ENCODE measurements at places on chromosomes 1 and 21. TPM values are rescaled to one million over a fixed set of nuclear protein-coding genes. Genes with fewer than 3 reads are reported as not detected.

DNA sequence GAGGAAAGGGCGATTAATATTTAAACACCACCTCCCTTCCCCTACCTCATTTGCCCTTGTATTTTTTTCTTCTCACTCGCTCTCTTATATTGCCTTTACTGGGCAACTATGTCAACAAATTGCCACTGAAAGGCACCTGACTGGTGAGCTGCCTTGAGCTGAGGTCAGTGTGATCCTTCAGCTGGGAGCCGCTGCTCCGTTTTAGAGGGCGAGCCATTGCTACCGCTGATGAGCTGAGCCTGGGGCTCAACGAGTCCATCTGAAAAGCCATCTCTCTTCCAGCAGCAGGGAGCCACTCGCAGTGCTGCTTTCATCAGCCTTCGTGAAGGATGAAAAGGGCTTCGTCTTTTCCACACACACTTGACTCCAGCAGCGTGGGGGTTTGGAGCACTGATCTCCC is 108.0 kb upstream of the KIF26B start:
- no peak for DNase-seq

- DNase-seq, result no peak
Observed at GRCh38 chr1:111982428-111982827, 7.0 kb downstream of the KCND3 start.

DNA sequence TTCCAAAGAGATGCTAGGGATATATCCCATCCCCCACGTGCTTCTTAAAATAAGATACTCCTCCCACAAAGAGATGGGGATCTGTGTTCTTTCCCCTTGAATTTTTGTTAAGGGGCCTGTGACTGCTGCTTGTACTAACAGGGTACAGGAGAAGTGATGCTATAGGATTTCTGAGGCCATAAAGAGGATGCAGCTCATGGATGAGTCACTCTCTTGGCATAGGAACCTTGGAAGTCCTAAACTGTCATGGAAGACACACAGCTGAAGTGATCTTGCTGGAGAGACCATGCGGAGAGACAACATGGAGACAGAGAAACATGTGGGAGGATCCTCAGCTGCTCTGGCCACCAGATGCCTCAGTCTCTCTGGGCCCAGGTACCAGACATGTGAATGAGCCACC is 157.2 kb downstream of the S1PR1 start:
- no peak for DNase-seq

GRCh38 chr1:10598389-10598702 is 123.6 kb downstream of the PEX14 start:
- DNase-seq, result no peak

The MAEL gene
- total RNA-seq, result 0.17 TPM

GRCh38 chr1:243335292-243335691 is 79.5 kb downstream of the SDCCAG8 start:
- no peak for DNase-seq

GRCh38 chr1:156033011-156033410 is 12.3 kb upstream of the SSR2 start:
- DNase-seq, result no peak

The NBPF1 gene
- total RNA-seq, result 21.6 TPM

DNA sequence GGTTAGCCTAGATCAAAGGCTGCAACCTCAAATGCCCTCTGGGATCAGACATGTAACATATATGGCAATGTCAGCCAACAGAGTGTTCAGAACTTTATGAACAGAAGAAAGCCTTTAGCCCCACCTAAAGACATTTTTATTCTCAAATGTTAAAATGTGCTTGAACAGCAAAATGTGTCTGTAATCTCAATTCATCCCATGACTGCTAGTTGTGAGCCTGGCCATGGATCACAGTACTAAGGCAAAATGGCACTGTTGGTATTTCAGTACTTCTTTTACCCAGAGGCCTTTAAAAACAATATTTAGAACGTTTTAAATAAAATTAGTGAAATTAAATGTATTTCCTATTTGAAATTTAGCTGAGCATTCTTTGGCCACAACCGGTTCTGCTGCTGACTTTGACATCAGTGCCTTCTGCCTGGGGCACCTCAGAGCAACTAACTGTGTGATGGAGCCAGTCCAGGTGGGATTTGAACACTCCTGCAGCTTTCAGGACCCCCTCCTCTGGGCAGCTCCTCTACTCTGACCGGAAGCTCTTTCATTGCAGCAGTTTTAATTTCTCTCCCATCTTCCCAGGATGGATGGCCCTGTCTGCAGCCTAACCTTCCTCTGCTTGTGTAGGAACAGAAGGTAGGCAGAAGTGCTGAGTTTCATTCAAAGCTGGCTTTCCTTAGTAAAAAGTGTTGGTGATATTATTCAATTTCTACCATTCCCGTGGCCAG is 68.3 kb upstream of the NFIA start:
- no peak for DNase-seq

The TINAGL1 gene
- 3.9 TPM for total RNA-seq

DNA sequence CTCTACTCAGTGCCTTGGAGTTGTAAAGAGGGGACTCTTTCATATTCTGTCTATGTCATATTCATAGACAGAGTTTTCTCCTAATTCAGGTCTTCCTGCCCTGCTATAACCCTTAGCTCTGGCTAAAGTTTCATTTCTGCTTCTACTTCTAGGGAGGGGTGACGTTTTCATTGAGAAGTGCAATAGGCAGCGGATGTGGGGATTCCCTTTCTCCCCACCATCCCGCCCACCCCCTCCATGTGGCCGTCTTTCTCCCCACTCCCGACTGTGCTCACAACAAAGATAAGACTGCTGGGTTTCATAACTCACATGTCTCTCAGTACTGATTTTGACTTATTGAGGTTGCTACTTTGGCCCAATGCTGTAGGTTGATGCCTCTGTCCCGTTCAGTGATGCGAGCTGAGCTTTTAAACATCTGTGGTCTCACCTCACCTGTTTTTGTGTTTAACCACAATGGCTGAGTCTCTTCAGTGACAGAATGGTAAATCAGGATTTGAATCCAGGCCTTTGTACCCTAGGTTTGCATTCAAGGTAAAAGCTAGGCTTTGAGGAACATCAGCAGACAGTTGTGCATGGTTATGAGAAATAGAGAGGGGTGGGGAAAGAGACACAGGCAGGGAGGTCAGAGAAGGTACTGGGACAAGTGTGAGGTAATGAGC is 7.8 kb upstream of the KIF14 start:
- no peak for DNase-seq

DNA sequence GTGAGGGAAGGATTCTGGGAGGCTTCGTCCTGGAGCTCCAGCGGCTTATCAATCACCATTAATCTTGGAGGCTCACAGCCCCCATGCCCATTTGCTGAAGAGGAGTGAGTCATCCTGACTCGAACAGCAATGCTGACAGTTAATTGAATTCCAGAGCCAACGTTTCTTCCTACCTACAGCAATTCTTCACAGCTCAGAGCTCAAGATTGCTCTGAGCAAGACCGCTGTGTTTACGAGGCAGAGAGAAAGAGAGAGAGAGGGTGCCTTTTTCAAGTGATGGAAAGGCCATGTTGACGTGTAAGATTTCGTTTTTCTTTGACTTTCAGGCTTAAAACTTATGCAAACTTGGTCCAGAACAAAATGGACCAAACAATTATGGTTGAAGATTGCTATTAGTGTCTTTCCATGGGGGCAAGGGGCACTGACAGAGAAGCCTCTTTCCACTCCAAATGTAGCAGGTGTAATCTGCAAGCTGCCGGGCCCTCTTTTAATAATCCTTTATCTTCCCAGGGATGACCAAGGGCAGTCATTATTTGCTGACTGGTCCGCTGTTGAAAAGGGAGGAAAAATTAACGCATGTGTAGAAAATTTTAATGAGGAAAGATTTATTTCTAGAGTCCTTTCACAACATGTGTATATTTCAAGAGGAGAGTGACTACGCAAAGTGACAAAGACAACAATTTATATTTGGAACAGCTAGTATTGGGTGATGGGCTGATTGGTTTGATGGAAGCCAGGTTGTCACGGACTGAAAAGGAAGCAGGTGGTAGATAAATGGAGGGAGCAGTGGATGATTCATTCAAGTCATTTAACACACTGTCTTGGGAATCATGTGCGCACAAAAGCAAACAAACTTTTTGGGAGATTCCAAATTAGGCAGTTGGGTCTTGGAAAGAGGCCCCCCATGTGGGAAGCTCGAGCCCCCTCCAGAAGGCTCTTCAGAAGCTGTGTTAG is 136.1 kb upstream of the IRF2BP2 start:
- DNase-seq, result peak; percentile 93

DNA sequence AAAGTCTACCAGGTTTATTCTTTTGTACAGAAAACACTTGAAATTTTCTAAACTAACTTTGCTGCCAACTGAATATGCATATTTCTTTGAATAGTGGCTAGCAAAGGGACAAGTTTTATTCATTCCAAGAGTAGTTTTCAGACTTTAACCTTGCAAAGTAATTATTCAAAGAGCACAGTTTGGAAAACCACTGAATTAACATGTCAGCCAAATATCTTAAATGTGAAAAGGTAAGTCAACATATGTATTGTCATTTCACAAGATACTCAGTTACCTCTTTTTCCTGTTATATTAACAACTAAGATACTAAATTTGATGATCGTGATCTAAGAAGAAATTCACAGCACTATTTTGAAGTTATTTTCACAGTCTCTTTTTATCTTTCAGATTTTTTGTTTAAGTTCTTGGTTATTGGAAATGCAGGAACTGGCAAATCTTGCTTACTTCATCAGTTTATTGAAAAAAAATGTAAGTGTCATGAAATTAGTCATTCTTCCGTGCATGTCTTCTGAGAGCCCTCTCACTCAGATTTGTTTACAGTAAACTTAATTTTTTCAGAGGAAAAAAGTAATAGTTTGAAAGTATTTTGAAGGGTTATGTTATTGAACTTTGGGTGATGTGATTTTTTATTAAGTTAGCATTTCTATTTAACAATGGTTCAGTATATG is 15.3 kb downstream of the RAB4A start:
- no peak for DNase-seq

DNA sequence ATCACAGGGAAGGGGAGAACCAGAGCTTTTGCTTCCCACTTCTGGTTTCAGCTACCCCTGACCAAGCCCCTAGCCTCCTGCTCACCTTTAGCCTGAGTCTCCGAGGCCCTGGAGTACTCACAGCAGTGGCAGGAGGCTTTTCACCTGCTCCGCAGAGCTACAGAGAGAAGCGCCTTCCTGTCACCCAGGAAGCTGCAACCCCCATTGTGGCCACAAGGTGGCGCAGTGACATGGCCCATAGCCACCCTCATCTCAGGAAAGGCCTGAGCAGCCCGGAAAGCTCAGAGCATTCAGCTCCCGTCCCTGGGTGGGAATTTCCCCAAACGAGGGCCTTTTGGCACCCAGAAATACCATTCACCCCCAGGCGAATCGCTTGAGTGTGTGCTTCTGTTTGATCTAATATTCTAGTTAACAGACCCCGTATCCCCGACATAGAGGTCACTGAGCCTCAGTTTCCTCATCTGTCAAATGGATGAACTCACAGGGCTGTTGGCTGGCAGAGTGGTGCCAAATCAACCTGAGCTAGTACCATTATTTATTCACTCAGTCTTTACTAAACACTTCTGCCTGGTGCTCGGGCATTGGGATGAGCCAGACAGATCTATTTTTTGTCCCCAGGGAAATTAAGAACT is 25.3 kb downstream of the A3GALT2 start:
- peak; percentile 14 for DNase-seq

The NSL1 gene
- 24.6 TPM for total RNA-seq

GRCh38 chr1:240188139-240188538 is 96.5 kb downstream of the FMN2 start:
- DNase-seq, result no peak

The C1orf159 gene
- 13.9 TPM for total RNA-seq

- no peak for DNase-seq
Observed at GRCh38 chr1:197510691-197511378, 242.8 kb downstream of the CRB1 start.

The NBPF10 gene
- total RNA-seq, result 3.3 TPM

DNA sequence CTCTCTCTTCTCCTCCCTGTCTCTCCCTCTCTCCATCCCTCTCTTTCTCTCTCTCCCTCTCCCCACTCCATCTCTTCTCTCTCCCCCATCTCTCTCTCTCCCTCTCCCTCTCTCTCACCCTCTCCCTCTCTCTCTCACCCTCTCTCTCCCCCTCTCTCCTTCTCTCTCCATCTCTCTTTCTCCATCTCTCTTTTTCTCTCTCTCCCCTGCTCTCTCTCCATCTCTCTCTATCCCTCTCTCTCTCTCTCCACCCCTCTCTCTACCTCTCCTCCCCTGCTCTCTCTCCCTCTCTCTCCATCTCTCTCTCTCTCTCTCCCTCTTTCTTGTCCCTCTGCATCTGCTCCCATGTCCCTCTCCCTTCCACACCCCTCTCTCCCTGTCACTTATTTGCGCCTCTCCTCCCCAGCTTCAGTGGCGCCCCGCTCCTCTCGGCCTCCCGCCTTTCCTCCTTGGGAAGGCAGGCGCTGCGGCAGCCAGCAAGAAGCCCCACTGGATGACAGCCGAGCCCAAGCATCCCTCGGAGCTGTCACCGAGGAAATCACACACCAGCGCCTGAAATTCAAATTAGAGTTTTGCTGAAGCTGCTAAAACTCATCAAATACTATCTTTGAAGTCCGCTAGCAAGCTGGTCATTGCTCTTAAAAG is 15.3 kb upstream of the EPHA8 start:
- DNase-seq, result no peak

GRCh38 chr1:221945669-221946068 is 203.8 kb upstream of the DUSP10 start:
- DNase-seq, result no peak

The BARHL2 gene
- not detected for total RNA-seq

DNA sequence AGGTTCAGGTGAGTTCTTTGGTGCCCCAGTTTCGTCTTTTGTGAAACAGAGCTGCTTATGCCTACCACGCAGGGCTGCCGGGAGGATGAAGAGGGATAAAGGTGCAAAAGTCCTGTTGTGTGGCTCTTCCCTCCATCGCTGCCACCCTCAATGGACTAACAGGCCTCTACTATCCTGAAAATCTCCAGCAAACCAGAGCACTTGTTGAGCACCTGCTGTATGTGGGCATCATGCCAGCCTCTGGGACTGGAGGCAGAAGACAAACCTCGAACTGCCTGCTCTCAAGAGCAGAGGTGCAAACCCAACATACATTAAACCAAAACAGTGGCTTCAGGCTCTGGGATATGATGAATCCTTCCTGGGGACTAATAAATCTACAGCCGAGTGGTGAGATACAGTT is 174.1 kb downstream of the ACTL8 start:
- no peak for DNase-seq
